ENCODE measurements at places on chromosomes 5 and 9. TPM values are rescaled to one million over a fixed set of nuclear protein-coding genes. Genes with fewer than 3 reads are reported as not detected.

- H3K4me1 ChIP-seq, result no peaks in the 10 kb centered on the region
- H3K27me3 ChIP-seq, result no peaks in the 10 kb centered on the region
- H3K36me3 ChIP-seq, result no peaks in the 10 kb centered on the region
Observed at GRCh38 chr5:40841068-40841805, at the start of gene CARD6. TSS of gene CARD6 (plus strand) at chr5:40841367. CDS start at chr5:40841383, 16 bp downstream.

DNA sequence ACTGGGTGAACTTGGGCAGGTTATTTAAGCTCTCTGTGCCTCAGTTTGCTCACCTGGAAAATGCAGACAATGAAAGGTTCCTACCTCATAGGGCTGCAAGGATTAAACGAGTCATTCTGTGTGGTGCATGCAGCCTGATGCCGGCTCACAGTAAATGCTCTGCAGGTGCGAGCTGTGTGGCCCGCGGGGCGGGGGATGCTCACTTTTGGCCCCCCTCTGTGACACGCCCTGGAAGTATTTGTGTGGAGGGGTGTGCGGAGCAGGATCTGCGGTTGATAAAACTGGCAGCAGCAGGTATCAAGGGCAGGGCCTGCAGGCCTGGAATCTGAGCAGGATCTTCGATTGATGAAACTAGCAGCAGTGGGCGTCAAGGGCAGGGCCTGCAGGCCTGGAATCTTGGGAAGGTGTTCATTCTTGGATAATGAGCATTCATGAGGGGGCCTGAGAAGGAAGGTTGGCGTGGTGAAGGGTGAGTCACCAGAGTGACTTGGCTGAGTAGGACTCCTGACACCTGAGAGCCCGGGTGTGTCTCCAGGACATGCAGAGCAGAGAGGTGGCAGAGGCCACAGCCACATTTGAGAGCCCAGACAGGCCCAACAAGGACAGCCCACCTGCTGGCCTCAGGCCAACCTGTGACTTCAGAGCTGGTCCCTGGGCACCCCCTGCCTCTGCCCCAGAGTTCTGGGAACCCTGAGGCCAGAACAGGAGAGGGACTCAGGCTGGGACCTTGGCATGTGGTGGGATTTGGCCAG, 11.9 kb downstream of the UNC5A start:
- no peak overlapping the region for H3K4me3 ChIP-seq
- H3K27ac ChIP-seq, result no peak overlapping the region
- no peak for DNase-seq
- no peaks in the 10 kb centered on the region for H3K36me3 ChIP-seq
- H3K27me3 ChIP-seq, result peaks cover 54% of the 10 kb centered on the region

GRCh38 chr9:137638680-137639079, 19.9 kb downstream of the EHMT1 start:
- H3K27me3 ChIP-seq, result no peaks in the 10 kb centered on the region
- H3K36me3 ChIP-seq, result no peaks in the 10 kb centered on the region
- H3K27ac ChIP-seq, result no peak overlapping the region
- no peak overlapping the region for H3K4me3 ChIP-seq
- H3K4me1 ChIP-seq, result peaks cover 17% of the 10 kb centered on the region

- no peaks in the 10 kb centered on the region for H3K4me1 ChIP-seq
- H3K27ac ChIP-seq, result no peak overlapping the region
- no peak overlapping the region for H3K4me3 ChIP-seq
- no peak for DNase-seq
- no peaks in the 10 kb centered on the region for H3K27me3 ChIP-seq
- H3K36me3 ChIP-seq, result no peaks in the 10 kb centered on the region
Observed at GRCh38 chr9:116039312-116039711, 114.3 kb upstream of the PAPPA start.

DNA sequence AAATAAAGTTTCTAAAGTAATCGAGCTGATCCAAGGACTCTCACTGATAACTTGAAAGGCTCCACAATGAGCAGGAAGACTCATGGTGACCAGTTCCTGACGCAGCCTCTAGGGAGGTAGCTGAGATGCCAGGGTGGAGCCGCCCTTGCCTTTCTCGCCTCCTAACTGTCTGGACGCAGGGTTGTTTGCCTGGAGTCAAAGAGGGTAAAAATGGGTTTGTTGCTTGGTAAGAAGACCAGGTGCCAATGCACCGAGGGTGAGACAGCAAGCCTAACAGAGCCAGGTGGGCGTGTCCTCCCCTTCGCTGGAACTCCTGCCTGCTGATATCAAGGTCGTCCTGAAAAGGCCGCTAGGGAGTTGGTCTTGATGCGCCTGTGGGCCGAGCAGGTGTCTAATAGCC, 48.6 kb upstream of the FCN1 start:
- H3K36me3 ChIP-seq, result no peaks in the 10 kb centered on the region
- no peaks in the 10 kb centered on the region for H3K27me3 ChIP-seq
- peak; percentile 40 for DNase-seq
- no peak overlapping the region for H3K4me3 ChIP-seq
- no peaks in the 10 kb centered on the region for H3K4me1 ChIP-seq

AK1 gene
- total RNA-seq, result 28.8 TPM

- peak; percentile 78 for DNase-seq
- peak overlapping the region; percentile 82 for H3K27ac ChIP-seq
- no peaks in the 10 kb centered on the region for H3K36me3 ChIP-seq
- no peaks in the 10 kb centered on the region for H3K27me3 ChIP-seq
Observed at GRCh38 chr9:134025606-134026541, 593 bp downstream of the BRD3OS start.

PCDHB16 gene
- 3.6 TPM for total RNA-seq

DNA sequence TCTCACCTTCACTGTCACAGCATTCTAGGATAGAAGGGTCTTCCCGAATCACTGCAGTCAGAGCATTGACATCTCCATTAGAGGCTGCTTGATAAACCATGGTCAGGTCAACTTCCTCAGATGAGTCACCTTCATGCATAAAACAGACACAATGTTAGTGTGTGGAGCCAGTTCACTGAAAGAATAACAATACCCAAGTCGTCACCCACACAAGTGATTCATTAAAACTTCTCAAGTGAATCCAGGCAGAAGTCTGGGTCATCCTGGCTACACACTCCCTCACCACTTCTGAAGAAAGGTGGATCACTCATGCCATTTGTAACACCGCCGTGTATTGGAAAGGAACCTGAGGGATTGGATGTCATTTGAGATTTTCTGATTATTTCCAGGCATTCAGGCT, 49.6 kb downstream of the ANKRD55 start:
- H3K36me3 ChIP-seq, result no peaks in the 10 kb centered on the region
- H3K4me1 ChIP-seq, result no peaks in the 10 kb centered on the region
- H3K27ac ChIP-seq, result no peak overlapping the region
- DNase-seq, result no peak
- H3K4me3 ChIP-seq, result no peak overlapping the region

- no peaks in the 10 kb centered on the region for H3K36me3 ChIP-seq
- H3K27ac ChIP-seq, result no peak overlapping the region
- H3K4me1 ChIP-seq, result no peaks in the 10 kb centered on the region
- no peaks in the 10 kb centered on the region for H3K27me3 ChIP-seq
- no peak overlapping the region for H3K4me3 ChIP-seq
Observed at GRCh38 chr5:178058321-178059012, 54.9 kb upstream of the N4BP3 start.

DNA sequence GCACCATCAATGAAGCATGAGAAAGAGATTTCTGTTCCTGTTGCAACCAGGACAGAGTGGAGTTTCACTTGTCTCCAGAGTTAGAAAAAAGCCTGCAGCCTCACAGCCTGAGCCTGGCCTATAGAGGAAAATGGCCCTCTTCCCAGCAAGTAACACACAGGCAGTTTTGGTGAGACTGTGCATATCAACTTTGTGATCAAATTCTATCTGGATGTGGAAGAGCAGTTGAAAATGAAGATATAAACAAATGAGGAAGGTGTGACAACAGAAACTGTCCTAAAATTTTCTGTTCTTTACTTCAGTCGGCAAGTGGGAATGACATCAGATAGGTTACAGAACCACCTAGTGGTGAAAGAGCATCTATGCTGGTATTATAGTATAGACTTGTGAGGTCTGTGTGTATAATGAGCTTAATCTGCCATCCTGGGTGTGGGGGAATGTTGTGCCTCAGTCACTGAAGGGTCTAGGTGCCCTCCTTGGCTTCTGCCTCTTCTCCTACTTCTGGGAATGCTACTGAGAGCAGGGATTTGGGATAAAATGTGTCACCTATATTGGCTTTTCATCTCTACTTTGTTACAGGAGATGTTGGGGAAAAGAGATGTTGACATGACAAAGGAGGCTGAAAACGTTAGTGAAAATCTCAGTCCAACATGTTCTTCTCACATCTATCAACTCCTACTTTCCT, 28.2 kb downstream of the YIPF5 start:
- H3K27ac ChIP-seq, result no peak overlapping the region
- H3K36me3 ChIP-seq, result no peaks in the 10 kb centered on the region
- peaks cover 5% of the 10 kb centered on the region for H3K4me1 ChIP-seq
- H3K4me3 ChIP-seq, result no peak overlapping the region

DNA sequence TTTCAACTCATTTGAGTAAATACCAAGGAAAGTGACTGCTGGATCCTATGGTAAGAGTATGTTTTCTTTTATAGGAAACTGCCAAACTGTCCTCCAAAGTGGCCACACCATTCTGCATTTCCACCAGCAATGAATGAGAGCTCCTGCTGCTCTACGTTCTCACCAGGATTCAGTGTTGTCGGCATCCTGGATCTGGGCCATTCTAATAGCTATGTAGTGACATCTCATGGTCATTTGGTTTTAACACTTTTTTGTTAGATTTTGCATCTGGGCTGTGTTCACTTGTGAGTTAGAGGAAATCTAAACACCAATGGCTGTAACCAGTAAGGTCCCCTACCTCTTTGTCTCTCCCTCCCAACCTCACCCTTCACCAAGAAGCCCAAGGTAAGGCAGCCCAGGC, 115.9 kb downstream of the ATPSCKMT start:
- H3K4me1 ChIP-seq, result no peaks in the 10 kb centered on the region
- no peak overlapping the region for H3K4me3 ChIP-seq
- no peaks in the 10 kb centered on the region for H3K36me3 ChIP-seq
- no peak overlapping the region for H3K27ac ChIP-seq
- no peaks in the 10 kb centered on the region for H3K27me3 ChIP-seq

DNA sequence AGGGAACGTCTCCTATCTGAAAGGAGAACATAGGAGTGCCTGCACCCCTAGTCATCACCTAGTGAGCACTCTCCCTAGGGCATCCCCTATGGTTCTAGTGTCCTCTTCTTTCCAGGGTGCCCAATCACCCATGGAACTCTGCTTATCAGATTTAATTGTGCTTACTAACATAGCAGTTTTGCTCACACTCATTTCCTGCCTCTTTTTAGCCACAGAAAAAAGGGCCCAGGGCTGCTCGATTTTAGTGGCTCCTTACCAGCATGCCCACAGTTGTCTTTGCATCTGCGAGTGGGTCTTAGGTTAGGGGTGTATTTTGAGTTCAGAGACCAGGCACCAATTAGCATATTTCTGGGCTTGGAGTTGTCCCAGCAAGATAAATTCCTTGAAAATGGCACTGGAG, 1110.2 kb downstream of the TAF11L14 start:
- no peak overlapping the region for H3K4me3 ChIP-seq
- DNase-seq, result no peak
- no peak overlapping the region for H3K27ac ChIP-seq

- DNase-seq, result no peak
- H3K36me3 ChIP-seq, result no peaks in the 10 kb centered on the region
- peak overlapping the region; percentile 96 for H3K27ac ChIP-seq
- H3K4me1 ChIP-seq, result peaks cover 41% of the 10 kb centered on the region
Observed at GRCh38 chr5:147455822-147456450, 53.9 kb downstream of the DPYSL3 start.

GRCh38 chr5:15021266-15022046, 149.9 kb upstream of the ANKH start:
- H3K4me3 ChIP-seq, result no peak overlapping the region
- no peaks in the 10 kb centered on the region for H3K4me1 ChIP-seq
- no peaks in the 10 kb centered on the region for H3K36me3 ChIP-seq
- no peak overlapping the region for H3K27ac ChIP-seq
- no peaks in the 10 kb centered on the region for H3K27me3 ChIP-seq

- peaks cover 29% of the 10 kb centered on the region for H3K36me3 ChIP-seq
- H3K4me1 ChIP-seq, result no peaks in the 10 kb centered on the region
- H3K27ac ChIP-seq, result no peak overlapping the region
- H3K4me3 ChIP-seq, result no peak overlapping the region
- DNase-seq, result no peak
- no peaks in the 10 kb centered on the region for H3K27me3 ChIP-seq
Observed at GRCh38 chr9:32991897-32992594, 9.4 kb downstream of the APTX start.

SH3PXD2B gene
- 20.0 TPM for total RNA-seq

DNA sequence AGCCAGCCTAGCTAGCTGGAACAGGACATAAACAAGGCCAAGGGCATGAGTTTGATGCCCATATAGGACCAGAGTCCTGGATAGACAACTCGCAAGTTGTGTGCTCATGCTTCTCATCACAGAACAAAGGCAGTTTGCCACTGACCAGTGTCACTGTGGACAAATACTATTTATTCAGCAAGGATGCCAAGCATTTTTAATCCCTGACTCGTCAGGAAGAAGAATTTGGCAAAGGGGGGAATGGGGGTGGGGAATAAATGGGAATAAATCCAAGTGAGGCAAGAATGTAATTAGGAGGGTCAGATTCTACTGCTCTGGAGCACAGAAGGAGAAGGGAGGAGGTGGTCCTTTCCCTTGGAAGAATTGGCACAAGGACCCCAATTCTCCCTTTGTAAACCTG, 46.8 kb upstream of the ANKRD55 start:
- H3K4me1 ChIP-seq, result peaks cover 33% of the 10 kb centered on the region
- no peaks in the 10 kb centered on the region for H3K27me3 ChIP-seq
- H3K36me3 ChIP-seq, result no peaks in the 10 kb centered on the region
- no peak for DNase-seq
- no peak overlapping the region for H3K4me3 ChIP-seq
- H3K27ac ChIP-seq, result no peak overlapping the region

CDH12 gene
- total RNA-seq, result not detected

DNA sequence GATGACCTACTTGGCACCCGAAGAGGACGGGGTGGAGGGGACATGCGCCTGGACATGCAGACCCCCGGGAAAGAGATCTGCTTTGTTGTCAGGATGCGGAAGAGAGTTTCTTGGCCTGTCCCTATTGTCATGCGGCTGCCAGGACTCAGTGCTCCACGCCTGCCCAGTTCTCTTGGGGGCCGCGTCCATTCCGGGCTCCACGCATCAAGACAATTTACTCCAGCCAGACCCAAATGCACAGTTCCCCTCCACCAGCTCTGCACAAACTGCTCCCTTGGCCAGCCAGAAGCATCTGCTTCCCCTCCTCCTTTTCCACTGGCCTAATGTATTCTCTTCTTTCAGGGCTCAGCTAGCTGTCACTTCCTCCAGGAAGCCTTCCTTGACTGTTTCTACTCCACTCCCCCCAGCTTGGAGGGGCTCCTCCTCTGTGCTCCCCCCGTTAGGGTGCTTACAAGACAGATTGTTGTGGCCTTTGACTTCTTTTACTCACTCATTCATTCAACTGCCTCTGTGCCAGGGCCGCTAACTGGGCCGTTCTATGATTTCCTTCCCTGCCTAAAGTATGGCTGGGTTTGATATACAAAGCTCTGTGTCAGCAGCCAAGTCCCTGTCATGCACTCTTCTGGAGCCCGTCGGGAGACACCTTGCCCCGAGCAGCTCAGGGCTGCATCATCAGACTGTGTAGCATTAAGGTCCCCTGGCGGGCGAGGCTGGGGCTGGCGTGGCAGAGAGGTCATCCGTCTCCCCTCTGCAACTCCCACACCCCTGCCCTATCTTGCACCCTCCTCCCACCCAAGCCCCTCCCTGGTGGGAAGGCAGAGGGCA, 6.6 kb downstream of the FIBCD1 start:
- no peak for DNase-seq
- peaks cover 7% of the 10 kb centered on the region for H3K27me3 ChIP-seq
- no peaks in the 10 kb centered on the region for H3K36me3 ChIP-seq
